ENCODE measurements at places on chromosomes 11 and 22. TPM values are rescaled to one million over a fixed set of nuclear protein-coding genes. Genes with fewer than 3 reads are reported as not detected.

The CASTOR1 gene
- total RNA-seq: 4.0 TPM

The CTSW gene
- 13.2 TPM for total RNA-seq

The BBOX1 gene
- not detected for total RNA-seq

The CHCHD10 gene
- total RNA-seq: 144 TPM

The MRPL11 gene
- 106 TPM for total RNA-seq

The CRYBA4 gene
- total RNA-seq: not detected

The DDTL gene
- 1.4 TPM for total RNA-seq

The CALCA gene
- not detected for total RNA-seq

The HIKESHI gene
- 53.1 TPM for total RNA-seq

The XKR3 gene
- not detected for total RNA-seq

The IRAG1 gene
- total RNA-seq: not detected

The OR10D3 gene
- not detected for total RNA-seq

The YAP1 gene
- 0.71 TPM for total RNA-seq

The SLC5A1 gene
- total RNA-seq: not detected

The SLC37A4 gene
- 37.0 TPM for total RNA-seq

- H3K27ac ChIP-seq: no peak overlapping the region
- no peaks in the 10 kb centered on the region for H3K4me1 ChIP-seq
- peaks cover 1% of the 10 kb centered on the region for H3K27me3 ChIP-seq
- H3K36me3 ChIP-seq: no peaks in the 10 kb centered on the region
- no peak overlapping the region for H3K4me3 ChIP-seq
Observed at GRCh38 chr22:49009359-49010063, 818.2 kb downstream of the BRD1 start.

GRCh38 chr11:122769126-122769780, 69.0 kb upstream of the CRTAM start:
- no peak overlapping the region for H3K27ac ChIP-seq
- H3K4me3 ChIP-seq: no peak overlapping the region
- H3K36me3 ChIP-seq: no peaks in the 10 kb centered on the region
- H3K4me1 ChIP-seq: peaks cover 8% of the 10 kb centered on the region
- H3K27me3 ChIP-seq: peaks cover 2% of the 10 kb centered on the region
- DNase-seq: peak; percentile 16

GRCh38 chr22:35852076-35852475, 134.4 kb downstream of the APOL5 start:
- H3K4me1 ChIP-seq: no peaks in the 10 kb centered on the region
- H3K4me3 ChIP-seq: no peak overlapping the region
- DNase-seq: no peak

DNA sequence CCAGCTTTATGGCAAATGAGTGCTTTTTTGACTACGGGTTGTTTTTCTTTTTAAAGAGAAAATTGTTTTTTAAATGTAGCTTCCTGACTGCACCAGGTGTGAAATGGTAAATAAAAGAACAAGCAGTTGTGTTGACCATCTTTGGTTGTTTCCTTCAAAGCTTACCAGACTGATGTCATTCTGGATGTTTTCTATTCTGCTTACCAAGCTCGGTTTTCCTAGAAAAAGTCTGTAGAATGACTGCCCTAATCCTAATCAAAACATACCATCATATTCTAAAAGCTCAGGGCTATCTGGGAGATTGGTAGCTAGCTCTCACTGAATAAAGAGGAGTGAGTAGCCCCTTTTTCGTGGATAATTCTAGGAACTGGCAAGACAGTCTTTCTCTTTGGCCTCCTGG, 77.7 kb downstream of the GAB2 start:
- peaks cover 31% of the 10 kb centered on the region for H3K4me1 ChIP-seq
- no peaks in the 10 kb centered on the region for H3K27me3 ChIP-seq
- no peak for DNase-seq
- no peak overlapping the region for H3K4me3 ChIP-seq
- H3K36me3 ChIP-seq: peaks cover 2% of the 10 kb centered on the region
- H3K27ac ChIP-seq: peak overlapping the region; percentile 70

- no peak overlapping the region for H3K4me3 ChIP-seq
- no peaks in the 10 kb centered on the region for H3K36me3 ChIP-seq
- H3K27me3 ChIP-seq: no peaks in the 10 kb centered on the region
Observed at GRCh38 chr11:2406878-2407410, 6.4 kb downstream of the TSSC4 start.

- no peak overlapping the region for H3K27ac ChIP-seq
- H3K27me3 ChIP-seq: peaks cover 5% of the 10 kb centered on the region
- no peaks in the 10 kb centered on the region for H3K4me1 ChIP-seq
- DNase-seq: no peak
- no peak overlapping the region for H3K4me3 ChIP-seq
- H3K36me3 ChIP-seq: no peaks in the 10 kb centered on the region
Observed at GRCh38 chr11:115751243-115752015, 247.2 kb upstream of the CADM1 start.

DNA sequence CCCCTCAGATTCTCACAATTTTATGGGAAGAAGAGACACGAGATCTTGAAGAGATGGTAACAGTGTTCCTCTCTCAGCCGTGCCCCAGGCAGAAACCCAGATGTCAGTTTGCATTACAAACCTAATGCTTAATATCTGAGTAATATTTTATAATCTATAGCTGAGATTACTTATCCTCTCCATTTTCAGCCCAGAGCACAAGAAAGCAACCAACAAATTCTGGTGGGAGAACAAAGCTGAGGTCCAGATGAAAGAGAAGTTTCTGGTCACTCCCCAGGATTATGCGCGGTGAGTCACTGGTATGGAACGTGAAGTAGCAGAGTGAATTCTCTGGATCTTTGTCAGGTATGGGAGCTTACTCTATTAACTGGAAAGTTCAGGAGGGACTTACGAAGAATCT, 884 bp downstream of the CENATAC start:
- H3K36me3 ChIP-seq: peaks cover 42% of the 10 kb centered on the region
- peak overlapping the region; percentile 94 for H3K27ac ChIP-seq
- H3K4me3 ChIP-seq: peak overlapping the region; percentile 88

GRCh38 chr11:127616158-127616557, 615.6 kb upstream of the KIRREL3 start:
- H3K4me3 ChIP-seq: no peak overlapping the region
- H3K4me1 ChIP-seq: no peaks in the 10 kb centered on the region
- H3K27me3 ChIP-seq: no peaks in the 10 kb centered on the region
- H3K27ac ChIP-seq: no peak overlapping the region

- H3K4me3 ChIP-seq: no peak overlapping the region
- no peaks in the 10 kb centered on the region for H3K36me3 ChIP-seq
- H3K27ac ChIP-seq: no peak overlapping the region
- peaks cover 11% of the 10 kb centered on the region for H3K4me1 ChIP-seq
- H3K27me3 ChIP-seq: no peaks in the 10 kb centered on the region
- no peak for DNase-seq
Observed at GRCh38 chr22:24506802-24507438, 11.8 kb downstream of the UPB1 start.

DNA sequence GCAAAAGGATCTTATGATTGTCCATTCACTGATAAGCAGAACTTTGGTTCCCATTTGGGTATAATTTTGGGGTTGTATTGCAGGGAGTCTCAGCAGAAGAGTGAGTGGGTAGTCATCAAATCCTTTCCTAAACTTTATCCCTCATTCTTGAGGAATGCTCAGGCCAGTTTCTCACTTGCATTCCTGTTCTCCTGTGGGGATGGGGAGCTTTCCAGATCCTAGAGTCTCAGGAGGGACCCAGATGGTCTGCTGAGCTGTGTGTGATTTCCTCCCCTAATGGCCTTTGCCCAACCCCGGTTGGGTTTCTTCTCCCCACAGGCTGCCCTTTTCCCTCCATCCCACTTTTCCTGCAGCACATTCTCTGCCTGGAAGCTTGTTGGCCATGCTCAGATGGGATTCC, 79.9 kb downstream of the MIAT start:
- peaks cover 17% of the 10 kb centered on the region for H3K36me3 ChIP-seq
- no peak for DNase-seq
- H3K4me1 ChIP-seq: no peaks in the 10 kb centered on the region
- no peak overlapping the region for H3K27ac ChIP-seq
- no peaks in the 10 kb centered on the region for H3K27me3 ChIP-seq

DNA sequence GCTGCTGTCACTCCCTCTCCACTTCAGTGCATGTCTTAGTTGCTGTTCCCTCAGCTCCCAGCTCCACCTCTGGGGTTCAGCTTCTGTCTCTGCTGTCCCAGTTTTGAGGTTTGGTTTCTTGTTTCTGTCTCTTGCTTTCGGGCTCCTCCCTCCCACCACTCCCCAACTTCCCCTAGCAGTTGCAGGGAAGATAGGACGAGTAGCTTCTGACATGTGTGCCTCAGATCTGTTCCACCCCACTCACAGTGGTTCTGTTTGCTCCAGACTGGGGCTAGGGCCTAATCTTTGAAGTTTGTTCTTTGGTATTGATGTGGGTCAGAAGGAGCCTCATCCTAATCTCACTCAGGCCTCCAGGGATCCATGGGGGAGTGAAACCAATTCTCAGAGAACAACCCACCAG, 2.6 kb upstream of the RRM1 start:
- H3K36me3 ChIP-seq: peaks cover 37% of the 10 kb centered on the region
- peak; percentile 54 for DNase-seq
- peak overlapping the region; percentile 84 for H3K27ac ChIP-seq
- no peaks in the 10 kb centered on the region for H3K27me3 ChIP-seq
- H3K4me3 ChIP-seq: peak overlapping the region; percentile 6

- H3K27me3 ChIP-seq: peaks cover 25% of the 10 kb centered on the region
- H3K36me3 ChIP-seq: no peaks in the 10 kb centered on the region
- H3K4me1 ChIP-seq: peaks cover 13% of the 10 kb centered on the region
- no peak overlapping the region for H3K27ac ChIP-seq
- no peak overlapping the region for H3K4me3 ChIP-seq
Observed at GRCh38 chr11:134055029-134055428, 13.8 kb upstream of the JAM3 start.

GRCh38 chr11:36313750-36314433, 17.8 kb downstream of the PRR5L start:
- H3K27ac ChIP-seq: no peak overlapping the region
- no peak overlapping the region for H3K4me3 ChIP-seq
- peaks cover 11% of the 10 kb centered on the region for H3K27me3 ChIP-seq
- H3K4me1 ChIP-seq: peaks cover 10% of the 10 kb centered on the region

GRCh38 chr22:50473855-50474671, 772 bp downstream of the SBF1 start:
- peaks cover 54% of the 10 kb centered on the region for H3K4me1 ChIP-seq
- H3K27ac ChIP-seq: peak overlapping the region; percentile 78
- H3K4me3 ChIP-seq: peak overlapping the region; percentile 95

- no peaks in the 10 kb centered on the region for H3K27me3 ChIP-seq
- peak within 1 kb of the TSS; percentile 99 for H3K27ac ChIP-seq
- DNase-seq: peak; percentile 92
Observed at GRCh38 chr11:75399344-75400145, at the start of gene RPS3. Gene RPS3, plus strand, starts transcription at chr11:75399518. Its CDS starts 30 bp downstream, at chr11:75399548.

- H3K4me3 ChIP-seq: no peak overlapping the region
- no peak for DNase-seq
- no peak overlapping the region for H3K27ac ChIP-seq
- no peaks in the 10 kb centered on the region for H3K4me1 ChIP-seq
- H3K36me3 ChIP-seq: no peaks in the 10 kb centered on the region
Observed at GRCh38 chr11:46855167-46855566, 9.1 kb upstream of the CKAP5 start.

- H3K27ac ChIP-seq: no peak overlapping the region
- no peaks in the 10 kb centered on the region for H3K27me3 ChIP-seq
- no peak for DNase-seq
- H3K36me3 ChIP-seq: peaks cover 40% of the 10 kb centered on the region
Observed at GRCh38 chr11:28133146-28133545, 25.0 kb downstream of the METTL15 start.

DNA sequence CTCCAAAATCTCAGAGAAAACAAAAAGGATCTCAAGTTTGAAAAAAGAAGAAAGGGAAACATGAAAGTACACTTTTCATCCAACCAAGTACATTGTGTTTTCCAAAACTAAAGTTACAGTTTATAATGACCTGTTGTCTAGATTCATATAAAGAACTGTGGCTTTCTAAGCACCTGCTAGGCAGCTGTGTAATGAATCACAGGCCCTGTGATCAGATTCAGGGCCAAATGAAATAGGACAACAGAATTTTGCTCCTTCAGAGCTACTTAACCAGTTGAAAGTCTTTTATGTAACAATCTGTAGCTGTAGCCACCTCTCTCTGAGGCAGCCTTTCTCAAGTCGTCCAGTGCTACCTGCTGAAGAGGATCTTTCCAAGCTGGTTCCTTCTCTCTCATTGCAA, 960.0 kb upstream of the RAG2 start:
- H3K27ac ChIP-seq: no peak overlapping the region
- H3K36me3 ChIP-seq: no peaks in the 10 kb centered on the region
- no peaks in the 10 kb centered on the region for H3K27me3 ChIP-seq
- H3K4me3 ChIP-seq: no peak overlapping the region
- no peak for DNase-seq

- peaks cover 2% of the 10 kb centered on the region for H3K27me3 ChIP-seq
- no peak for DNase-seq
- H3K4me3 ChIP-seq: no peak overlapping the region
Observed at GRCh38 chr11:35256296-35256695, 117.3 kb downstream of the CD44 start.

- H3K36me3 ChIP-seq: peaks cover 6% of the 10 kb centered on the region
Observed at GRCh38 chr22:25110846-25111578, 88.6 kb upstream of the CRYBB3 start.

Measured in activated CD4-positive, alpha-beta memory T cell treated with anti-CD3 and anti-CD28 coated beads for 36 hours (primary cell).